Umbilical cord (tissue), 2 donors: ENCODE measurements at places on chromosomes 2 and 18. TPM values are rescaled to one million over a fixed set of nuclear protein-coding genes. Genes with fewer than 3 reads are reported as not detected.

Gene UGT1A8
- 6.5 TPM for total RNA-seq

- peak; percentile 62 for DNase-seq
These were observed 180.9 kb downstream of the ZBTB7C start for GRCh38 chr18:48228301-48228715.

Gene SCN7A
- total RNA-seq: 2.6 TPM

Gene DLX1
- 0.48 TPM for total RNA-seq

GRCh38 chr18:78244779-78245178, 734.8 kb upstream of the SALL3 start:
- DNase-seq: no peak

GRCh38 chr2:203706403-203706802, at the start of gene CD28:
Gene CD28 (plus strand): TSS chr2:203706639. CDS start chr2:203706697, 58 bp downstream.
- DNase-seq: no peak

DNA sequence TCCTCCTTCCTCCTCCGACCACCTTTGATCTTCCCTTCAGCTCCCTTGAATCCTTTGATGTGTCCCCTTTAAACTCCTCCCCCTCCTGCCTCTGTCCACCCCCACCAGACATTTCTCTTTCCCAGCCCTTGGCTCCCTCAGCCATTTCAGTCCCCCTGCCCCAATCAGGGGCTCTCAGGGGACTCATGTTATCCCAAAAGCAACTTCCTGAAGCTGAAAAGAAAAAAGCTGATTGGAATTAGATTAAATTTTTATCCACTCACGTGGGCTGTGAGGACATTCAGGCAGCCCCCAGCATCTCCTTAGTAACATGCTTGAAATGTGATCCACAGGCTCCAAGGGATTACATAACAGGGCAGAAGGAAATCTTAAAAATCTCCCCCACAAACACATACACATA, 81.3 kb downstream of the NEURL3 start:
- DNase-seq: no peak

Gene RAX
- 3.4 TPM for total RNA-seq

Gene RBM44
- total RNA-seq: 2.4 TPM

Gene GEN1
- total RNA-seq: 9.6 TPM

Gene PROC
- 3.6 TPM for total RNA-seq

GRCh38 chr2:121534007-121534406, 3.3 kb downstream of the RNU4ATAC start:
- peak; percentile 21 for DNase-seq

GRCh38 chr2:206820807-206821206, 55.4 kb downstream of the FASTKD2 start:
- DNase-seq: peak; percentile 38

DNA sequence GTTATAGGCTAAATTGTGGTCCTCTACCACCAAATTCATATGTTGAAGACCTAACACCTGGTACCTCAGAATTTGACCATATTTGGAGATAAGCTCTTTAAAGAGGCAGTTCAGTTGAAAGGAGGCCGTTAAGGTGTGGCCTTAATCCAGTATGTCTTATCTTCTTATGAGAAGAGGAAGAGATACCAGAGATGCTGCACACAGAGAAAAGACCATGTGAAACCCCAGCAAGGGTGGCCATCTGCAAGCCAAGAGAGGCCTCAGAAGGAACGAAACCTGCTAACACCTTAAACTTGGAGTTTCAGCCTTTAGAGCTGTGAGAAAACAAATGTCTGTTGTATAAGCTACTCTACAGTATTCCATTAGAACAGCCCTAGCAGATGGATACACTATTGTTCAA, 528.1 kb upstream of the DCC start:
- no peak for DNase-seq

DNA sequence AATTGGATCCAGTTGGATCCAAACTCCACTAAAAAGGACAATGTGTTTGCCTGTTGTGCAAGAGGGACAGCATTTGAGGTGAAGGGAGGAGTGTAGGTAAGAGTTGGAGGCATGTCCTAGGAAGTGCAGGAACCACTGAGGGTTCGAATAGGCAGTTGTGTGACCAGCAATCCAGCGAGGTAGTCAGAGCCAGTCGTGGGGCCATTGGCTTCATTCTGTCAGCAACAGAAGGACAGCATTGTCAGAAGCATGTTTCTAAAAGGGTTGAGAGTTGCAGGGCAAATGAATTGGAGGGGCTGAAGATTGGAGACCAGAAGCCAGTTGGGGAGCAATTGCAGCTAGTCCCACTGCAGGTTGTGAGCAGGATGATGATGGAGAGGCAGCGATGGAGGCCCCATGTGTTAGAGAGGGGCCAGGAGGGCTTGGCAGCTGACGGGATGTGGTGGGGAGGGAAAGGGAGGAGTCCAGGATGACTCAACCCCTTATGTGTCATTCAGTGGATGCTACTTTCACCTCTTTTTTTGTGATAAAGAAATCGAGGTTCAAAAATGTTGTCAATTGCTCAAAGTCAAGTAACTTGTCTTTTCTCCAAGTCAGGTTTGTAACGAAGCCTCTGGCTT, 96.7 kb upstream of the SIX3 start:
- no peak for DNase-seq

GRCh38 chr18:14031053-14031452, 101.2 kb downstream of the ZNF519 start:
- DNase-seq: no peak

Gene LYPD6
- total RNA-seq: 22.4 TPM

Gene CCL20
- total RNA-seq: 1.2 TPM

- DNase-seq: no peak
These were observed 198.4 kb upstream of the NT5C1B start for GRCh38 chr2:18787726-18788125.

DNA sequence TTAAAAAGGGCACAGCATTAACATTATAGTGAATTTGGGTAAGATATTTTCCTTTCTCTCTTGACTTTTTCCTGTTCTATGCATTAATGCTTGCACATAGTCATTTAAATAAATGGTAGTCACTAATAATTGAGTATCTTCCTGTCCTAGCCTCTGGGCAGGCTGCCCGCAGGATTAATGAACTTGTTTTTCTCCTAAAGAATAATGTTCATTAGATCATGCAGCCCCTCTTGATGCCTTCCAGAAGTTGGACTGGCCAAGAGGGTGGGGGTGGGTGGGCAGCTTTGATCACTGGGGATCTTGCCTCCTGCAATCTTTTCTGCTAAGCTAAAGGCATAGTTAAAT, 514.5 kb upstream of the CDH2 start:
- peak; percentile 30 for DNase-seq
